ENCODE measurements at places on chromosomes 5 and 9.

DNA sequence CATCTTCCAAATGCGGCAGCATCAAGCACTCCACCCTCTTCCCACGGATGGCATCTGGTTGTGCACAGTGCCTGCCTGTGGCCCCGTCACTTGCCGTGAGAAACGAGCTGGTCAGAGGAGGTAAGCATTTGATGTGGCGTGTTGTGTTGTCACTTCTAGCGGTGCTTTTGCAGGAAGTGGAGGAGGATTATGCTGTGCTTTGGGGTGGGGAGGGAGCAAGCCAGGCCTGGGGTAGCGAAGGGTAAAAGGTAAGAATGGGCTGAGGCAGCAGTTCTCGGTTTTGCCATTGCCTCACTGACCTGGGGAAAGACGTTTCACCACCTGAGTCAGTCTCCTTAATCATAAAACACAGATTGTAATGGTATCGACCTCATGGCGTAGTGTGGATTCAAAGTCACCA lies 2.3 kb upstream of the POMT1 start:
- no peak for DNase-seq

DNA sequence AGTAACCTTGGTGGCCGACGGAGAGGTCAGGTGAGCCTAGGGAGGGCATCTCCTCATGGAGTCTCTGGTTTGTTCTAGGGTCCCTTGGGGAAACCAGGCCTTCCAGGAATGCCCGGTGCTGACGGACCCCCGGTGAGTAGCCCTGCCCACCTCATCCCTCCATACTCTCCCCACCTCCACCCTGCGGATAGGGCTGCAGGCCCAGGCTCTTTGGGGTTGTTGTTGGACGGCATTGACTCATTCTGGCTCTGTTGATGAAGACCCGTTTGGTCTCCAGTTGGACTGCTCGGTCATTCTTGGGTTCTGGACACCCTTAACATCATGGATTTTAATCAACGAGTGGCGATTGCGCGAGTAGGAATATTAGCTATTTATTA lies 112.3 kb upstream of the FCN2 start:
- no peak for DNase-seq

DNA sequence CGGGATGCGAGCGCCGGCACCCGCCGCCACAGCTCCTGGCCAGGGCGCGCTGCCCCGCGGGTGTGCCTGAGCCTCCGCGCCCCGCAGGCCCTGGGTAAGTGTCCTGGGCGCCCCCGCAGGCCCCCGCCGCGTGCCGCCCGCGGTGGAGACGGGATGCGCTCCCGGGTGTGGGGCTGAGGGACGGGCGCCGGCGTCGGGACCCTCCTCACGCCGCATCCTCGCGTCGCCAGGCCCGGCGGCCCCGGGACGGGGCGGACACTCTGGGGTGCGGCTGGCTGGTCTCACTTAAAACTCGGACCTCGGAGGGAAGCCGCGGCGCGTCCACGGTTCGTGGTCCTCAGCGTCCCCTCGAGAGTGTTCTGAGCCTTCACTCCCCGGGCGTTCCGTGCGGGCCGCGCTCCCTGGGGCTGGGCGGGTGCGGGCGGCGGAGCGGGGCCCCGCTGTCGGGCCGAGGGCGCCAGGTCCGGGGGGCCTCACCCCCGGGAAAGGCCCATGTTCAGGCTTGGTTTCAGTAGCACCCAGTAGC lies 275 bp downstream of the AHRR start:
- no peak for DNase-seq

DNA sequence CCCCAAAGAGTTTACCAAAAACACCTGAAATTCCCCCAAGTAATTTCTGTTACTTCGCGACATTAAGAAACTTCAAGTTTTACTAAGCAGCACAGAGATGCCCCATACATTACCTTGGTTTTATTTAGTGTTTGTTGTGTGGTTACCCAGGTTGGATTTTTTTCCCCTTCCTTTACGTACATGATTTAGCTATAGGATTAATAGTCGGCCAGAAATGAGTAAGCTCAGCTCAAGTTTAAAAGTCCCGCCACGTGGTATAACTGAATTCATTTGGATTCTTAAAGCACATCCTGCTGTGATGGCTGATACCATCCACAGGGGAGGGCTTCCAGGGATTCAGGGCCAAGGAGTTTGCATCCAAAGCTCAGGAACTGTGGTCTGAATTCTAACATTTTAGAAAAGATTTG lies 75.9 kb downstream of the DAP start:
- no peak for DNase-seq

GRCh38 chr9:3028535-3028934 lies 184.6 kb upstream of the PUM3 start:
- DNase-seq = no peak

- no peak for DNase-seq
Observed at GRCh38 chr5:59786334-59786805, 107.2 kb downstream of the PDE4D start.

DNA sequence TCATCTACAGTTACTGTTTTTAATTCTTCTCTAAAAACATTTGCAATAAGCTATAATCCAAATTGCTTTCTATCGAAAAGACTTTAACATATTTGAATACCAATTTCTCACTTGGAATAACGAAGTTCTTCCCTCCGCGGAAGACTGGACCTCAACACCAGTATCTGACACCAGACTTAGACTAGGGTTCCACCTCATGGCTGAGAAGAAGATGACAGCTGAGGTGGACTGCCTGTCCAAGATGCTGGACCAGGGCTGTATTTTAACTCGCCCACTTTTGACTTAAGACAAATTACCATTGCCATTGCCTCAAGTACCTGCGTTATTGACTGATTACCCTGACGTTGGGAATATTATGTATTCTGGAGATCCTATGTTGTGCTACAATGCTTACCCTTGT lies 34.1 kb downstream of the ZMAT2 start:
- DNase-seq = no peak

DNA sequence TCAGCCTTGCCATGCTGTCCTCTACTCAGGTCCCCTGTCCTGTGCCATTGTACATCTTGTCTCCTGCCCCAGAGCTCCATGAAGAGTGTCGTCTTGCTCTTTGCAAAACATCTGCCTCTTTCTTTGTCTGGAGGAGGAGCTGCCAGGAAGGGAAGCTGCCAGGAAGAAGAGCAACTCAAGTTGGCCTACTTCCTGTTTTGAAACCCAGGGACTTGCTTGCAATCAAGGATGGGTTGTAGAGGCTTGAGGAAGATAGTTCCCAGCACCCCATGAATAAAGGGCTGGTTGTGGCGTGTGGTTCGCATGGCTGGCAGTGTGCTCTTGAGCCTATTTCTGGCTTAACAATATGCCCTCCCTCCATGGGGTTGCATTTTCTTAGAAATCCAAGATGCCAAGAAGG lies 53.0 kb upstream of the CPEB4 start:
- DNase-seq = no peak

GRCh38 chr5:167897371-167897770 lies 394.1 kb upstream of the WWC1 start:
- no peak for DNase-seq

Measured in left kidney (tissue), 8 donors.